ENCODE measurements at places on chromosomes 16 and 17. TPM values are rescaled to one million over a fixed set of nuclear protein-coding genes. Genes with fewer than 3 reads are reported as not detected.

- no peak for DNase-seq
Measured at GRCh38 chr17:50153650-50154575, 3.4 kb upstream of the PPP1R9B start.

DNA sequence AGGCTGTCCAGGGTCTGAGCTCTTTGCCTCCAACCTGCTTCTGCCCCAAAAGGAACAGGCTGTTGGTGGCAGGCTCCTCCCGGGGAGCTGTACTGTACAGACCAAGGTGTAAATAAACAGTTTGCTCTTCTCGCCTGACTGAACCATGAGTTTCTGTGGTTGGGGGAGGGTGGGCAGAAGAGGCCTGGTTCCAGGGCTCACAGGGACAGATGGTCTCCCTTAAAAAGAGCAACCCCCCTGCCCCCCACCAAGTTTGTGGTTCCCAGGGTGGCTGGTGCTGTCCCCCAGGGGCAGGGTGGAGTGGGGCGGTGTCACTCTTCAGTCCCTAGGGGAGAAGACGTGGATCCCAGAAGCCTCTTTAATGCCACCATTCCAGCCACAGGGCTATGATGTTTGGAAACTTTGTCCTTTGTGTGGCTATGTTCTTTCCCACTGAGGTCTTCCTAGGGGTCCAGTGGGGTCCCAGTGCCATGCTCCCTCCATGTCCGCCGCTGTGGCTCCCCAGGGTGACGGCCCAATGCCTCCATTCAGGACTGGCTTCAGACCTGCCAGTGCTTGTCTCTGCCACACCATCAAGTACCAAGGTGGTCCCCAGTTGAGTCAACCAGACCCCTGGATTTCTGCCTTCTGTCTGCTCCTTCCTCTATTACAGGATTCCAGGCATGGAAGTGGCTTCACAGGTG is 146.7 kb downstream of the RAB11FIP4 start:
- no peak for DNase-seq

DNA sequence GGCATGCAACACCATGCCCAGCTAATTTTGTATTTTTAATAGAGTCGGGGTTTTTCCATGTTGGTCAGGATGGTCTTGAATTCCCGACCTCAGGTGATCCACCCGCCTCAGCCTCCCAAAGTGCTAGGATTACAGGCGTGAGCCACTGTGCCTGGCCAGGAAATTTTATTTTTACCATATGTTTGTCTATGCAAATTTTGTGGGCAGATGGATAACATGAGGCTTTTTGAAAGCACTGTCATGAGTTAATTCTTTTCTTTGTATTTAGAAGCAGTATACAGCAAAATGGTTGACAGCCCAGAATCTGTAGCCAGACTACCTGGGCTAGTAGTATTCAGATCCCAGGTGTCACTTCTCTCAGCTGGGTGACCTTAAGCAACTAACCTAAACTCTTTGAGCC is 8.5 kb upstream of the KPNB1 start:
- no peak for DNase-seq

DNA sequence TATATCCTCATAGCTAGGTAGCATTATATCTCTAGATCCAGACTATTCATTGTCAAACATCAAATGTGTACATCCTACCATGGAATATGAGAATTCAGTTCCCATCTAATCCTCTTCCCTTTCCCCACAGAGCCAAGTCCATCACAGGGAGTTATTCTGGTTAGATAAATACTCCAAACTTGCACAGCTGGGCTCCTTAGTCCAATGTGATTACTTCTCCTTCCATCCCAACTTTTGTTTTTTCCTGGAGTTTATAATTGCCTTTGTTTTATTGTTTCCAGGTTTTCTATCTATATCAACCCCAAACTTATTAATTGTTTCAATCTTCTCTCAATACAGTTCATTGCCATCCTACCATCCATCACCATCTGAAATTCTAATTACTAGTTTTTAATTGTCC is 59.9 kb downstream of the MYH11 start:
- no peak for DNase-seq

- no peak for DNase-seq
Measured at GRCh38 chr17:36188891-36189306, 7.7 kb downstream of the CCL3L1 start.

GRCh38 chr17:45814622-45815606 is 29.8 kb upstream of the SPPL2C start:
- DNase-seq: no peak

- no peak for DNase-seq
Measured at GRCh38 chr16:72357910-72358309, 186.0 kb upstream of the PMFBP1 start.

- no peak for DNase-seq
Measured at GRCh38 chr16:50881956-50882355, 140.1 kb downstream of the CYLD start.

DNA sequence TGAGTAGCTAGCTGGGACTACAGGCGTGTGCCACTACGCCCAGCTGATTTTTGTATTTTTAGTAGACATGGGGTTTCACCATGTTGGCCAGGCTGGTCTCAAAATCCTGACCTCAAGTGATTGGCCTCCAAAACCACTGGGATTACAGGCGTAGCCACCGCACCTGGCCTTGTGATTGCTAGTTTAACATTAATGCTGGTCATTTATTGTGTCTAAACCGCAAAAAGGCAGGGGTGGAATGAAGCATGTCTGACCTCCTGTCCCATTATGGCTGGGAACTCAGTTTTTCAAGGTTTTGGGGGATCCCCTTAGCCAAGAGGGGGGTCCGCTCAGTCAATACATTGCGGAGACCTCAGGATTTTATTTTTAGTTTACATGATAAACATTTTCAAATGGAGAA is 10.7 kb upstream of the CNGB1 start:
- DNase-seq: no peak

- no peak for DNase-seq
Measured at GRCh38 chr17:62631086-62631935, 3.8 kb downstream of the MRC2 start.

- DNase-seq: no peak
Measured at GRCh38 chr17:35879773-35880654, at the start of gene CCL5. Gene CCL5, minus strand, starts transcription at chr17:35880360.

DNA sequence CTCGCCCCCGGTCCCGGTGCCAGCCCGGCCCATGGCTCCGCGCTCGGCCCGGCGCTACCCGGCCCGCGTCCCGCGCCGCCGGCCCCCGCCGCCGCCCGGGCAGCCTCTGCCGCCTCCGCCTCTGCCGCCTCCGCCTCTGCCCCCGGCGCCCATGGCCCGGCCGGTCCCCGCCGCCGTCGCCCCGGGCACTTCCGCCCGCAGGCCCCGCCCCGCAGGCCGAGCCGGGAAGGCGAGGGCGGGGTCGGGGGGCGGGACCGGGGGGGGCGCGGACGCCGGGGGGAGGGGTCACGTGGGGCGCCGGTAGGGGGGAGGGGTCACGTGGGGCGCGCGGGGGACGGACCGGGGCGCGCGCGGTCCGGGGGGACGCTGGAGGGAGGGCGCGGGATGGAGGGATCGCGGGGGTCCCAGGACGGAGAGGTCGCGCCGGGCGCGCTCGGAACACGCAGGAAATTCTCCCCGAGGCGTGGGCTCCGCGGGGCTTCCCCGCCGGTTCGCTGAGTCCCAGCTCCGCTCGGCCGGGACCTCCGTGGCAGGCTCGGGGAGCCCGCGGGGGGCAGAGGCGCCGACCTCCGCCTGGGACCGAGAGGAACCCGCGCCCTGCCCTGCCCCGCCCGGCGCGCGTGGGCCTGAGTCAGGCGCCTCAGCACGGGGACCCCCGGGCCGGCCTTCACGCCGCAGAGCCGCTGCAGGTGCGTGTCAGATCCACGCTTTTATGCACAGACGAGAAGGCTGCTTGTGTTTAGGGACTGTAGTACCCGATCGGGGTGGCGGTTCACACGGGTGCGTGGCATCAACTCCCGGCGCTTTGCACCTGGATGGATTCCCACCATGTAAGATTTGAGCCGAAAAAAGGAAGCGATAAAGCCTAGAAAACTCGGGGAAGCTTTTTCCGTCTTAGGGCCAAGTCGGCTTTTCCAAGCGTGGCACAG is at the start of gene PGAP6:
TSS of gene PGAP6 (minus strand) at position 190 of the 929 bp plus-strand sequence. CDS start at position 33, 157 bp downstream.
- peak; percentile 49 for DNase-seq

GRCh38 chr17:65290616-65291015 is 153.4 kb downstream of the RGS9 start:
- DNase-seq: no peak

DNA sequence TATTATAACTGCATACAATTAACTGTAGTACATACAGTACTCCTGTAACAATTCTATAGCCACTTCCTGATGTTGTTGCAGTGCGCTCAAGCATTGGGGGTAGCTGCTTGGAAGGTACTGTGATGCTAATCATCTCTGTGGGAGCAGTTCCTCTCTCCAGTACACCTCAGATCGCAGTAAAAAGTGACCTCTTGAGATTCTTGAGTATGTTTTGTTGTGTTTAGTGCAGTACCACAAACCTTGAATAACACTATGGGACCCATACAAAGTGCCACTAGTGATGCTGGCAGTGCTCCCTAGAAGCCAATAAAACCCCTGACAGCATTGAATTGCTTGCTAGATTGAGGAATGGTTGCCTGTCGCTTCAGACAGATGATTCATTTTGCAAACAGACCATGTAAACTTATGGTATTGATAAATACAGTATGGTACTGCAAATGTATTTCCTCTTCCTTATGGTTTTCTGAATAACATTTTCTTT is 193.0 kb downstream of the SPECC1 start:
- DNase-seq: no peak

DNA sequence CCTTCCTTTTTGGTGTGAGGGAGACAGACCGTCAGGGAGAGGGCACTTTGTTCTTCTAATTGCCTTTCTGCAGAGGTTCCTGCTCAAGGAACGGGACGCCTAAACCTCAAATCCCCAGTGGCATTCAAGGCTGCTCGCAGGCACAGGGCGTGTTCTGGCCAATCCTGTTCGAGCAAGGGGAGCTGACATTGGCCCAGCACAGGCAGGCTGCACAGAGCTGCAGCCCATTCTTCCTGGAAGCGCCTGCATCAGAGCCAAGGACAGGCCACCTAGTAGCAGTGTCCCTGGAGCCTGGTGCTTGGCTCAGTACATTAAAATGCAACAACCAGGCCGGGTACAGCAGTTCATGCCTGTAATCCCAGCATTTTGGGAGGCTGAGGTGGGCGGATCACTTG is 72.2 kb upstream of the CREBBP start:
- DNase-seq: no peak

GRCh38 chr16:56423584-56424403 is 1.6 kb downstream of the AMFR start:
- no peak for DNase-seq

DNA sequence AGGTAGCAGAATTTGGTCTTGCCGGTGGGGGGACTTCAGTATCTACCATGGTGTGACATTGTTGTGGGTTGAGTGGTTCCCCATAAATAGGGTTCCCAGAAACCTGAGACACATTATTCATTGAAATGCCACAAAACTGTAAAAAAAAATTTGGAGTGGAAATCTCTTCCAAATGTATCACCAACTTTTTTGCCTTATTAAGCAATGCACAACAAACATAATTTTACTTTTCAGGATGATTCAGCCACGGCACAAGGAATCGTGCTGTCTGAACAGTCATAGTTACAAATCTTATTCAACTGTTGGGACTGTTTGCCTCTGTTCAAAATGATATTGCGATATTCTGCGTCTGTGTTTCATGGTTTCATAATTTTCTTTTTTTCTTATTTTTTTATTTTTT is 181.2 kb downstream of the NTN1 start:
- no peak for DNase-seq

Gene FAM171A2
- total RNA-seq: 5.0 TPM

Gene ACSM5
- total RNA-seq: not detected

Gene CD300LF
- total RNA-seq: not detected

Data from SK-MEL-5 (cell line).